DMS53 (cell line): ENCODE measurements at places on chromosomes 12 and 14.

- no peak for DNase-seq
Observed at GRCh38 chr12:94679554-94680195, 29.3 kb upstream of the TMCC3 start.

DNA sequence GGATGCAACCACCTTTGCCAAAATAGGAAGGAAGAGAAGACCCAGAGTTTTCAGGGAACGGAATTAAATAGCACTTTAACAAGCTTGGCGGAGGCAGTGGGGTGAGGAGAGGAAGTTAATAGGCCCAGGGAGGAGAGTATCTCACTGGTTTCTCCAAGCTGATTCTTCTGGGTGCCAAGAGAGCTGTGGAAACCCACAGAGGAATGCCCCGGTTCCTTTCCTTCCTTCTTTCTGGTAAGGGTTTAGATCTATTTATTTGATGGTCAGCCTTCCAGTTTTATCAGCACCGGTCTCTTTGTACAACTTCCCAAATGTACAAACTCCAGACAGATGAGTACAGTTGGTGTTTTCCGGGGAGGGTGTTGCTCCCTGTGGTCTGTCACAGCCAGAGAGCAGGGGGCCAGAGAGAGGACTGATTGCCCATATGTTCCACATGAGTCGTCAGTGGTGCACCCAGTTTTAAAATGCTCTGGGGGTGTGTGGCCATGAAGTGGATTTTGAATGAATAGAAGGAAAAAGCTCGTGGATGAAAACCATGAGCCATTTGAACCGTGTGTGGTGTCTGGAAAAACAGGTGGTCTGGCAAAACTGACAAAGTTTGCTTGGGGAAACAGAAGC, 26.6 kb downstream of the PRKCH start:
- no peak for DNase-seq

- no peak for DNase-seq
Observed at GRCh38 chr12:57934819-57935218, 6.5 kb upstream of the ATP23 start.

- no peak for DNase-seq
Observed at GRCh38 chr14:68268719-68269118, 449.1 kb downstream of the RAD51B start.

- DNase-seq = no peak
Observed at GRCh38 chr12:129064209-129064855, 211.1 kb downstream of the GLT1D1 start.

GRCh38 chr14:90815822-90816662, at the start of gene TTC7B:
Gene TTC7B, minus strand, starts transcription at chr14:90816430. Its CDS starts 135 bp downstream, at chr14:90816295.
- DNase-seq = peak; percentile 70

DNA sequence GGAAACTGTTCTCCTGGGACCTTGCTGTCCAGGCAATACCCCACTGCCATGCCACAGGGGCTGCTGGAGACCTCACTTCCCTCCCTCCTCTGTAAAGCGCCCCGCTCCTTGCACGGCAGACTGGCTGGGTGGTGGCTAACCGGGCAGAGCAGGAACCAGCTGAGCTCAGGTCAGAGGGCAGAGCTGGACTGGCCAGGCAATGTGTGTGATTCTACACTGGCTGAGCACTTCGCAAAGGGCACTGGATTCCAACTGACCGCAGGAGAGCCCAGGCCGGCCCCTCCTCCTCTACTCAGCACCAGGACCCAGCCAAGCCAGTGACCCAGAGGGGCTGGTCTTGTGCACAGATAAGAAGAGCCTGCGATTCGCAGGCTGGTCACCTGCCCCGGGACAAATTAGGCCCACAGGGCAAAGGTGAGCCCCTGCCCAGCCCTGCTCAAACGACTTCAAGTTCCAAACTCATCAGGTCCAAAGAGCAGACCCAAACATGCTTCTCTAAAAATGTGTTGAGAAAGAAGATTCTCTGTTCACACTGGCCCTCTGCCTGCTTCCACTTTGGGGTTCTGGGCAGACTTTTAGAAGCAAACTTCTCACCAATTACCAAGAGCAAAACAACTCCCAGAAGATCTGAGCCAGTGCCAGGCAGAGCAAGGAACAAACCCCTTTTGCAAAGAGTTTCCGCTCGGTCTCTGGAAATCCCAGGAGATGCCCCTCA, 54.9 kb upstream of the DIO3 start:
- no peak for DNase-seq

DNA sequence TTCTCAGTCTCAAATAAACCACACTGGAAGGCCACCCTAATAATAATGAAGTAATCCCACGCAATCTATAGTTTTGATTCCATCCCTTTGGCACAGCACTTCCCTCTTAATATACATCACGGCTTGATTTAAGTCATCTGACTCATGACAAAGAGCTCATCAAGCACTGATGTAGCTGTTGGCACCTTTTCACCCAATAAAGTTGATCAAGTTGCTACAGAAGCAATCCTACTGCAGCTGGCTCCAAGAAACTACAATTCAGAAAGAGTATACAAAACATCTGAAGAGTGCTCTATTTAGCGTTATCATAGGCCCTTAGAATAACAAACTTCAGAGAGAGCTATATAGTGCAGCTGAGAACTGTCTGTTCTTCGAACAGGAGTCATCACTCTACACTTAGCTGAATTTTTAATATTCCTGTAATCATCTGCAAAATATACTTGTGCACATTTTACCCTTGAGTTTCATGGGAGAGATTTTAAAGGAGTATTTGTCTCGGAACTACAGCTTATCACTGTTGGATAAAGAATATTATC, 94.9 kb downstream of the OSBPL8 start:
- DNase-seq = no peak

GRCh38 chr12:65155784-65156183, 13.6 kb upstream of the LEMD3 start:
- DNase-seq = no peak

DNA sequence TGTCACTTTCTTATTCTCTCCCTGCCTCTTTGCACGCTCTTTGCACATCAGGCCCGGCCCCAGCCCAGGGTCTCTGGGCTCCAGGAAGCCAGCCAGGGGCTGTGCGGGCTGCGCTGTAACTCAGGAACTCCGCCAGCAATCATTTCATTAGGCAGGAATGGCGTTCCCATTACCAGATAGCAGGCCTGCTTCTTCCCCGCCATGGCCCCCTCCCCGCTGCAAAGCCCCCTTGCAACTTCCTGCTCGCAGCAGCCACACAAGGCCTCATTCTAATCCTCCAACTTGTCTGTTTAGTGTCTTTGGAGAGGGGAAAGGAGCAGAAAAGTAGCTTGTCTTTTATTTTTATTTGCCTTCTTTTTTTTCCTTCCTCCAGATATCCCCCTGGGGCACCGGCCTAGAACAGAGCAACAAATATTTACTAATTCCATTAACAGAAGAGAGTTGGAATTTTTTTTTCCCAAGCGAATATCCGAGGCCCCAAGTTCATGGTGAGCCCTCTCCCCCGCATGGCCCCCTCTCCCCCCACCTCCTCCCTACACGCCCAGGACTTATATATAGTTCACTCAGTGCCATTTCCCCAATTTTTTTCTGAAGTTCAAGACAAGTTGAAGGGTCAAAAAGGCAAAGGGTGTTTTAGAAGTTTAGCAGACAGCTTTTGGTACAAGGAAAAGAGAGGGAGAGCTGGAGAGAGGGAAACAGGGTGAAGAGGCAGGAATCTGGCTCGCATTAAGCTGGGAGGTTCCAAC, 329.4 kb upstream of the TBX3 start:
- DNase-seq = no peak

DNA sequence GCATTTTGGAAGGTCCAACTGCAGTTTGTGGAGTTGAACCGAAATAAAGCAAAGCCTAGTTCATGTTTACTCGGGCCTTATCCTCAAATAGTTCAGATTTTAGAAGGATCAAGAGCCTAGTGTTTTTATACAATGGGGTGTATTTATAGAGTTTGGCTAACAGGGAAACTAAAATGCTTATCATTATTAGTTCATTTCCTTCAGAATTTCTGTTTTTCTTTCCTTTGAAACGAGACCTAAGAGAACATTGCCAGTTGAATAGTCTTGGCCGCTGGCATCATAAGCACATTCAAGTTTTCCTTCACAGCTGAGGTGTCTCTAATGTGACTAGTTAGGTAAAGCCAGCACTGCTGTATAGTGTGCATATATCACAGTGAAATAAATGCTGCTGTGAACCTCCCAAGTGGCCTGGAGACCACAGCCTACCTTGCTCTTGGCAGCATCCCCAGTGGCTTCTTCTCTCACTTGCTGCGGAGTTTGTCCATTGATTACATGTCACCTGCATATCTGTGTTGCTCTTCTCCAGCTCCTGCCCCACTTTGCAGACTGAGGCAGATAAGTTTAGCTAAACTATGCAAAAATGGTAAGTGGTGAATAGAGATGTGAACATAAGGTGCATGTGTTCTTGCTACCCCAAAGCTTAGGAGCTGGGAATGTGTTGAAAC, 88.8 kb downstream of the ANO6 start:
- DNase-seq = no peak

GRCh38 chr12:41932470-41932991, 212.1 kb downstream of the GXYLT1 start:
- DNase-seq = peak; percentile 92

- DNase-seq = no peak
Observed at GRCh38 chr12:91273560-91273959, 90.9 kb upstream of the DCN start.

DNA sequence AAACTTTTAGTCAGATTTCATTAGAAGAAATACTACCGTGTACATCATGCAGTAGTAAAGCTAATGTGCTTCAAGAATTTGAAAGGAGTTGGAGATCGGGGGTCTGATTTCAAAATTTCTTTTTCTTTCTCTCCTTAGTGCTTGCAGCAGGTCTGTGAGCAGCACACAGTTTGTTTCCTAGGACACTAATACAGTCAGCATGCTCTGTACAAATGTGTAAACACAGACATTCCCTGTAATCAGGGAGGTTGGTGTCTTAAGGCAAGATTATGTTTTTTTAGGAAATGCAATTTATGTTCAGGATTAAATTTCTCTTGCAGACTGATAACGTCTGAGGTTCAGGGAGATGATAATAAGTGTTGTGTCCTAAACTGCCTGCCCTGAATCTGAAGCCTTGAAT, 142.7 kb downstream of the ALX1 start:
- DNase-seq = no peak

GRCh38 chr14:100822013-100822412, 3.9 kb upstream of the MEG3 start:
- no peak for DNase-seq

GRCh38 chr12:103687253-103687652, 100.2 kb downstream of the STAB2 start:
- no peak for DNase-seq

GRCh38 chr14:104293851-104294627, 155.7 kb downstream of the KIF26A start:
- no peak for DNase-seq

GRCh38 chr12:111869671-111870070, 27.6 kb downstream of the MAPKAPK5 start:
- DNase-seq = no peak

- no peak for DNase-seq
Observed at GRCh38 chr12:65500091-65500900, 221.8 kb downstream of the MSRB3 start.

- DNase-seq = no peak
Observed at GRCh38 chr12:117047810-117048584, 51.2 kb downstream of the TESC start.

DNA sequence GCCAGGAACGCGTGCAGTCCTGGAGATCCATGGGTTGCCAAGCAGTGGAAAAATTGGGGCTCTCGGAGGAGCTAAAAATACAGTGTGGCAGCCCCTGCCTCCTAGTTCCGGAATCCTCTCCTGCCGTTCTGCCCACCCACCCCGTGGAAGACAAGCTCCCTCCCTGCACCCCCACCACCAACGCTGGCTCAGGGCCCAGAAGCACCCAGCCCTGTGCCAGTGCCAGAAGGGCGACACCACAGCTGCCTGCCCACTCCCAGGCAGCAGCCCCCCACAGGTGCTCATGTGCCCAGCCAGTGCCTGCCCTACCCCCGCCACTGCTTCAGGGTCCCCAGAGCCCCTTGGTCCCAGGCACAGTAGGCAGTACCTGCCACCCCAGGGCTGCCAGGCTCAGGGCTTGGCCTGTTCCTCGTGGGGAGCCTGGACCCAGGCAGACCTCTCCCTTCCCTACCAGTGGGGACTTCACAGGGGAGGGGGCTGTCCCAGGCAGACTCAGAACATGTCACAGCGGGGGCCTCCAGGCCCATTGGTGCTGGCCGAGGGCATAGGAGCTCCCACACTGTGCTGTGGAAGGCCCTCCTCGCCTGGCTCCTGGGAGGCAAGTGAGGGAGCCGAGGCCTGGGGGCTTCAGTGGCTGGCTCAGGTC, 7.4 kb downstream of the INF2 start:
- DNase-seq = no peak

- no peak for DNase-seq
Observed at GRCh38 chr12:97982684-97983083, 520.1 kb downstream of the RMST start.

- no peak for DNase-seq
Observed at GRCh38 chr12:95282266-95282665, 64.7 kb downstream of the VEZT start.

DNA sequence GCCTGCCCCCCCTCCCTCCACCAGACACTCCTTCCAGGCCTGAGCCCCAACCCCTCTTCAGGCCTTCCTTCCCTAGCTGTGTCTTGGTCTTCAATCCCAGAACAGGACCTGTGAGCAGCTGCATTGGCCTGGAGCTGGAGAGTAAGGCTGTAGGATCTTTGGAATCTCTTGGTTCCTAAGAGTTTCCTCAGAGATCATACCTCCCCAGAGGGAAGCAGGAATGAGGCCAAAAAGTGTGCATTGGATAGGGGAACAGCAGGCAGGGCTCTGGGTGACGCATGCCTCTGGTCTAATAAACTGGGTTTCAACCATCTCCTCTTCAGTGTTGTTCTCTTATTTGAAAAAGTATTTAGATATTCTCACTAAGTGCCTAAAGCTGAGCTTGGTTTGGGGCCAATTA, 1.8 kb upstream of the SMARCD1 start:
- DNase-seq = no peak

GRCh38 chr12:15563663-15564062, 225.5 kb downstream of the EPS8 start:
- DNase-seq = no peak

- DNase-seq = no peak
Observed at GRCh38 chr14:68408680-68409079, 384.2 kb downstream of the ZFP36L1 start.

- DNase-seq = no peak
Observed at GRCh38 chr12:99946131-99946530, 38.6 kb downstream of the ANKS1B start.

GRCh38 chr12:82963956-82964355, 277.2 kb downstream of the TMTC2 start:
- no peak for DNase-seq

DNA sequence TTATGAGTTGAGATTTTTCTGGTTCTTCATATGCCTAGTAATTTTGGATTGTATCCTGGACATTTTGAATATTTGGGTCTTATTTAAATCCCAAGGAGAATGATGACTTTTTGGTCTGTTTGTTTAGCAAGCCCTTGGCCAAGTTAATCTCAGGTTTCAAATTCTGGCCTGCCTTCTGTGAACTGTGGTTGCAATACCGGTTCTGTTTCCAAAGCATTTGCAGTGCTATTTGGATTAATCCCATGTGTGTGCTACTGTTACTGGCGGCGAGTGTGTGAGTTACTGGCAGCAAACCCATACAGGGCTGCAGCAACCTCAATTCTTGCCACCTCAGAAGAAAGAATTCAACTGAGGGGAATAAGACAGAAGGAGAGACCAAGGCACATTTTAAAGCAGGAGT, 51.1 kb downstream of the TMEM260 start:
- no peak for DNase-seq
